ENCODE measurements at places on chromosomes 16 and 17. TPM values are rescaled to one million over a fixed set of nuclear protein-coding genes. Genes with fewer than 3 reads are reported as not detected.

DNA sequence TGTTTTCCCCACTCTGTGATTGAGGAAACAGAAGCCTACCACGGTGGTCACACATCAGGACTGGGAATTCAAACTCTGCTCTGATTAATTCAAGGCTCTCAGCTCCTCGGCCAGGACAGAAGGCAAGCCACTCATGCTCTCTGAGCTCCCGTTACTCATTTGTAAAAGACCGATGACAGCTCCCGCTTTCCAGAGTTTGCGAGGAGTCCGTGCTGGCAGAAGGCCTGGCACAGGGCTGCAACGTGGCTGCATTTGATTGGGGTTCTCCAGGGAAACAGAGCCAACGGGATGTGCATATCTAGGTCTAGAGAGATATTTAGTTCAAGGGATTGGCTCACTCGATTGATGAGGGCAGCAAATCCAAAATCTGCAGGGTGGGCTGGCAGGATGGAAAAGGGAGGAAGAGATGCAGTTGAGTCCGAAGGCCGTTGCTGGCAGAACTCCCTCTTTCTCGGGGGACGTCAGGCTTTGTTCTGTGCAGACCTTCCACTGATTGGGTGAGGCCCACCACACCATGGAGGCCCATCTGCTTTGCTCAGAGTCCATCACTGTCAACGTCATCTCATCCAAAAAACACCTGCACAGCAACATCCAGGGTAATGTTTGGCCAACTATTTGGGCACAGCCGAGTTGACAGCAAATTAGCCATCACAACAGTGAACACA lies 215.5 kb upstream of the RPL38 start:
- no peak for DNase-seq

DNA sequence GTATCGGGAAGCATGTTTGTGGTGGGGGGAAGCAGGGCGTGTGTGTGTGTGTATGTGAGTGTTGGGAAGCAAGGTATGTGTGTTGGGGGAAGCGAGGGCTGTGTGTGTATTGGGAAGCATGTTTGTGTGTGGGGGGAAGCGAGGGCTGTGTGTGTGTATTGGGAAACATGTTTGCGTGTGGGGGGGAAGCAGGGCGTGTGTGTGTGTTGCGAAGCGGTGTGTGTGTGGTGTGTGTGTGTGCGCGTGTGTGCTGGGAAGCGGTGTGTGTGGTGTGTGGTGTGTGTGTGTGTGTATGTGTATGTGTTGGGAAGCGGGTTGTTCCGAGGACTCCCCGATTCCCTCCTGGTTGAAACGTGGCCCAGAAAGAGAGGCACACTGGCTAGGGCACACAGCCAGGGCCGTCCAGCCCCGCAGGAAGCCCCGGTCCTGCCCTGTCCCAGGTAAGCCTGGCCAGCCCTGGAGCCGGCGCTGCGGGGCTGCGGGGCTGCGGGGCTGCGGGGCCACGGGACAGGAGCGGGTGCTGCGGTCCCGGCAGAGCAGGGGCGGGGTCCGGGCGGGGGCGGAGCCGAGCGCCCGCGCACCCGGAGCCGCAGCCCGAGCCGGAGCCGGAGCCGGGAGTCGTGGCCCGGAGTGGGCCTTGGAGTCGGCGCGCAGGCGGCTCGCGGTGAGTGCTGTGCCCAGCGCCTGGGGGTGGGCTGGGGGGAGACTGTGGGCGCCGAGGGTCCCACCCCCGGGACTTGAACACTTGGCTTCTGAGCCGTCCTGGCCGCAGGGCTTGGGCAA lies at the start of gene NOD2:
TSS of gene NOD2 (plus strand) at position 608 of the 783 bp plus-strand sequence. CDS start 5,890 bp downstream, outside the sequence.
- no peak for DNase-seq

DNA sequence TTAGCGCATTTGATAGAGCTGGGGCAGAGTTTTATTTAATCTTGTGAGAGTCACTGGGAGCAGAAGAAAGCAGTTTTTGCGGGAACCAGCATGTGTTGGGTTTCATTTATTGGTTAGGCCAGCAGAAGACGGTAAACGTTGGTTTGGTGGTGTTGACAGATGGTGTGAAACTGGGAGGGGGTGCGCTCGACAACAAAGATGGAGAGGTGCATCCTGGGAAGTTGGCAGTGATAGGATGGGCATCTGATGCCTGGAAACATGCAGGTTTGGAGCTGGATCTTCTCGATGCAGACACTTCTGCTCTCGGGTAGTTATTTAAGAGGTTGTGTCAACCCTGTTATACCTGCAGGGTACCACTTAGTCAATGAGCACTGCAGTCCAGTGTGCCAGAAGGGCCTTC lies 24.9 kb upstream of the CLEC18A start:
- DNase-seq, result peak; percentile 91

GRCh38 chr17:4733073-4733531 lies 1.9 kb downstream of the MED11 start:
- DNase-seq, result no peak

DNA sequence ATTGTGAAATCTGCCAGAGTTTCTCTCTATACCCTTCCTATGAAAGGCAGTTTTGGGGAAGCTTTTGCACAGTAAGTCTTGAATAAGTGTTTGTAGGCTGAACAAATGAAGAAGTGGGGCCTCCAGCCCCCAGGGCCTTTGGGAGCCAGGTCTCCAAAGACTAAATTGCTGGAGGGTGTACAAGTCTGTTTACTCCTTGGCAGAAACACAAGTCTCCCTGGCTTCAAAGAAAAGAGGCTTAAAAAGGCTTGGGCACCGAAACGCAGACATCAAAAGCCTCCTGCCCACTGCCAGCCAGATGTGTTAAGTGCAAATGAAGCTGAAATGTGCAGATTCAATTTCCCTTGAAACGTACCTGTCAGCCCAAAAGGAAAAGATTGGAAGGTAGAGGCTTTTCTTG lies 146.3 kb downstream of the TMEM132E start:
- DNase-seq, result no peak

DNA sequence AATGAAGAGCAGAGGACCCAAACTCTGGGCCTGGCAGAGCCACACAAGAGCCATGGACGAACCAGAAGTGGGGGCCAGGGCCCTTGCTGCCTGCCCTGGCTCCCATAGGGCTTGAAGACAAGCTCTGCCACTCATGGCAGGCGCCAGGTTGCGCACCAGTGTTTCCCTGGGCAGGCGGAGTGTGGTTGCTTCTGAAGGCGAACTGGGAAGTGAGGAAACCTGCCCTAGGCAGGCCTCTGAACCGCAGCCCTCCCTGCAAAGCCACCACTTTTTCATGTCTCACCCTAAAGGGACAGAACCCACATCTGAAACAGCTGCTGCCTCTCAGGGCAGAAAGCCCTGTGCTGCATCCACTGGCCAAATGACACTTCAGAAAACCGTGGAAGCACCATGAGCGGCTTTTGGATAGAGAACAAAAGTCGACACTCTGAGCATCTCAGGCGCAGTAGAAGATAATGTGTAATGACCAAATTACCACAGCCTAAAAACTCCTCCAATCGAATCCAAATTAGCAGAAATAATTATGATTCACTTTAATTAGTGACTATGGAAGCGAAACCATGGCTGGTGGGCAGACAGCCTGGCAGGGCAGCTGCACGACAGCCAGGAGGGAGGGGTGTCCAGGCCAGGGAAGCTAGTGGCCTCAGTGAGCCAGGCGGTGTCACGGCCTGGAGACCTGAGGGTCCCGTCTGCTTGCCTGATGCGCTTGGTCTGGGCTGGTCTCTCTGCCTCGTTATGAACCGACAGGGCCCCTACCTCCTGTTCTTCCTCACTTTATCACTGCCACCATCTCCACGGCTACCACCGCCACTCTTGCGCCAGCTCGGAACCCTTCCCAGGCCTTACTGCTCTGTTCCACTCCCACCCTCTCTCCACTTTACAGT lies 59.1 kb downstream of the PRMT7 start:
- no peak for DNase-seq

DNA sequence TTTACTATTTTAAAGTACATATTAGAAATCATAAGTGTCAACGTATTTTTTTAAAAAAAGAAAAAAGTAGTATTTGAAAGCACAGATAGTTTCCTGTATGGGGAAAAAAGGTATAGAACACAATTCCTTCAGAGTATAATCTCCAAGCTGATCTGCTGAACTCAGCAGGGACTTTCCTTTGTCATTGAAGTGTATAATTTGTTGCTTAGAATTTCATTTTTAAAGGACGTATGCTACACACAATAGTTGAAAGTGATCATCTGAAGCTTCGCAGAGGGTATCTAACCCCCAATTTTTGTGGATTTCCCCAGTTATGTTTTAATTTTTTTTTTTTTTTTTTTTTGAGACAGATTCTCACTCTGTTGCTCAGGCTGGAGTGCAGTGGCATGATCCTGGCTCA lies 20.2 kb upstream of the MAPT start:
- no peak for DNase-seq

- DNase-seq, result no peak
Observed at GRCh38 chr17:48528153-48528935, 2.5 kb downstream of the HOXB1 start.

NPTX1 gene
- 0.12 TPM for total RNA-seq

CFAP97D1 gene
- total RNA-seq, result not detected

ALOX12B gene
- total RNA-seq, result not detected

PNMT gene
- total RNA-seq, result not detected
